ENCODE measurements at places on chromosomes 6 and 20. TPM values are rescaled to one million over a fixed set of nuclear protein-coding genes. Genes with fewer than 3 reads are reported as not detected.

Gene LHFPL5
- 0.69 TPM for total RNA-seq

Gene NINL
- total RNA-seq: 20.8 TPM

Gene PHIP
- 32.0 TPM for total RNA-seq

Gene OGFR
- total RNA-seq: 50.8 TPM

All from mucosa of gallbladder (tissue), 1 donor.